Non-pigmented ciliary epithelial cell (primary cell): ENCODE measurements at places on chromosomes 2 and 18.

DNA sequence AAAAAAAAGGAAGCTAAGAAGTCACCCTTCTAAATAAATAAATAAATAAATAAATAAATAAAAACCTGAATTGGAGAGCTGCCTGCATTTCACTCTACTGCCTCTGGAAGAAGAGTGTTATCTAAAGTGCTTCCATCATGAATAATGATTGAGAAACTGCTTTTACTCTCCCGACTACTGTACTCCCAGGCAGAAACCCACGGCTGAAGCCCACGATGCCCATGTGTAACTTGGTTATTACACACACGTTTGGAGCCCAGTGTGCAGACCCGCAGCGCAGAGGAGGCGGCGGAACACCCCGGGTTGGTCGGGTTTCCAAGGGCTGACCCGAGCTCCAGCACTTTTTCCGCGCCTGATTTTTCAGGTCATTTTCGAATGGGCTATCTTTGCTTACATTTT lies 697 bp upstream of the SPATS2L start:
- DNase-seq: no peak

- DNase-seq: no peak
These were observed 7.9 kb upstream of the PDCL3 start for GRCh38 chr2:100554798-100555407.

DNA sequence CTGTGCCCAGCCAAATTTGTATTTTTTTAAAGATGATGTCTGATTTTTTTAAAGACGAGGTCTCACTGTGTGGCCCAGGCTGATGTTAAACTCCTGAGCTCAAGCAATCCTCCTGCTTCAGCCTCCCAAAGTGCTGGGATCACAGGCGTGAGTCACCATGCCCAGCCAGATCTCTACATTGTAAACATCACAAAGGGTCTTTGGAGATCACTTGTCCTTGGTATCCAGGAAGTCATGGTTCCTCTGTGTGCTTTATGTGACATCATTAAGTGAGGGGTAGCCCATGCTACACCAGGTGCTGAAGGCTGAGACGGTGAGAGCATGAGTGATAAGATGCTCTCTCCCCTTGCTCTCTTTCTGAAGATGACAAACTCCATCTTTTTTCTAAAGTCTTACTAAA lies 7.0 kb upstream of the NUP35 start:
- DNase-seq: no peak

GRCh38 chr2:54709336-54709809 lies 14.1 kb upstream of the EML6 start:
- DNase-seq: no peak

DNA sequence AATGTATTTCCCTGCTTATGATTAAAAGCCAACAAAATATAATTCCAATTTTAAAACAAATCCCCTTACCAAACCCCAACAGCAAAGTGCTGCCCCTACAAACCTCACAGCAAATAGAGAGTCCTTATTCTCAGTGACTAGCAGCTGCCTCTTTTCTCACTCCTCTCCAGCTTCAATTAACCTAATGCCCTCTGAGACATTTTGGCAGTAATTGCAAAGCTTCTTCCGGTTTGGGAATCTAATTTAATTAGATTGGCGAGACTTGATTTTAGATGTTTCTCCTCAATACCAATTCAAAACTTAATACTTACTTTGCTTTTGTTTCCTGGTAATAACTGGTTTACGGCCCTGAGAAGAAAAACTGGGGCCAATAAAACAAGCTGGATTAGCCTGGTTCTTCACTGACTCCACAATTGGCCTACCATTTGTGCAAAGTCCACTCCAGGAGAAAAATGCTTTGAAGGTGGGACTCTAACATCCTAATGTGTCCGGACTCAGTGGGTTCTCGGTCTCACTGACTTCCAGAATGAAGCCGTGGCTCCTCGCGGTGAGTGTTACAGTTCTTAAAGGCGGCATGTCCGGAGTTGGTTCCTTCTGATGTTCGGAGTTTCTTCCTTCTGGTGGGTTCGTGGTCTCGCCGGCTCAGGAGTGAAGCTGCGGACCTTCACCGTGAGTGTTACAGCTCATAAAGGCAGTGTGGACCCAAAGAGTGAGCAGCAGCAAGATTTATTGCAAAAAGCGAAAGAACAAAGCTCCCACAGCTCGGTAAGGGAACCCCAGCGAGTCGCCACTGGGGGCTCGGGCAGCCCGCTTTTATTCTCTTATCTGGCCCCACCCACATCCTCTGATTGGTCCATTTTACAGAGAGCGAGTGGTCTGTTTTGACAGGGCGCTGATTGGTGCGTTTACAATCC lies 52.8 kb downstream of the SLC35F5 start:
- DNase-seq: no peak

GRCh38 chr18:58025733-58026132 lies 18.3 kb upstream of the NEDD4L start:
- no peak for DNase-seq

DNA sequence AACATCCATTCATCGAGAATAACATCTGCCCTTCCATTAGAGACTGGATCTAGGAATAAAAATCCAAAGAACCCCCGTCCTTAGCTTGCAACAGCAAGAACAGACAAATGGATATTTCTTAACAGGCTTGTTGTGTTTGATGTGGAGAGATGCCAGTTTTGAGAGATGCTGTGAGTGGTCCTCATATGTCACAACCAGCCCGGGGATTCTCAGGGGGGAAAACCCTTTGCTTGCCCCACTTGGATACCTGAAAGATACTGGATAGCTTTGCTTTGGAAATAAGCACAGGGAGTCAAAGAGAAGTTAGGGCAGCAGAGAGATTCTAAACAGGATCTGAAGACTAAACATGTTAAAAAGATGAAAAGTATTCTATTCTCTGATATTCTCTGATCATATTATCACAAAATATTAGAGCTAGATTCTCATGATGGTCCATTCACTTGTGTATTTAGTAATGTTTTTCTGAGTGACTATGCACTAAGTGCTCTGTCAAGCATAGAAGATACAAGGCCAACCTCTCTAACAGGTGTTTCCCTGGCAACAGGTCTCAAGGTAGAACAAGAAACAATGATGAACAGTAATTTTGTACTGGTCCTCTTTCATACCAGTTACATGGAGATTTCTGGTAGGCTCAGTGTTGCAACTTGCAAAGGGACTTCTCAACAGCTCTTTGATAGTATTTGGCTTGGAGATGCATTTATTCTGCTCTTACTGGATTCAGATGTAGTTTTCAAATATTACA lies 348.2 kb downstream of the MYCN start:
- DNase-seq: no peak

DNA sequence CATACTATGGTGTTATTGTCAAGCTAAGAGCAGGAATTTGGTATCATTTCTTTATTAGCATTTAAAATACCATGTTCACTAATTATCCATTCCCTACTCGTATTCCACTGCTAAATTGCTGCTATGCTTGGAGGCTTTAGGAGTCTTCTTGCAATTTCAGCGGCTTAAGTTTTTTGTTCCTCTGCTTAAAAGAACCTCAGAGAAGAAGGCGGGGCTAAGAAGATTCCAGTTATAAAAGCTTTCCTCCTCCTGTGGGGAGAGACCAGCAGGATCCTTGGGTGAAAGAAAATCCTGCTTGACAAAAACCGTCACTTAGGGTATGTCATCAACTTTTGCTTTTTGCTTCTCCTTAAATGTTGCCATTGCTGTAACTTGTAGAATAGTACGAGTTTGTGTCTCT lies at the start of gene TRPM8:
TRPM8 (plus strand) TSS at position 258 of the 400 bp plus-strand sequence. CDS start 9,165 bp downstream, outside the sequence.
- DNase-seq: no peak

GRCh38 chr2:79876430-79876829 lies 363.6 kb downstream of the CTNNA2 start:
- DNase-seq: no peak

DNA sequence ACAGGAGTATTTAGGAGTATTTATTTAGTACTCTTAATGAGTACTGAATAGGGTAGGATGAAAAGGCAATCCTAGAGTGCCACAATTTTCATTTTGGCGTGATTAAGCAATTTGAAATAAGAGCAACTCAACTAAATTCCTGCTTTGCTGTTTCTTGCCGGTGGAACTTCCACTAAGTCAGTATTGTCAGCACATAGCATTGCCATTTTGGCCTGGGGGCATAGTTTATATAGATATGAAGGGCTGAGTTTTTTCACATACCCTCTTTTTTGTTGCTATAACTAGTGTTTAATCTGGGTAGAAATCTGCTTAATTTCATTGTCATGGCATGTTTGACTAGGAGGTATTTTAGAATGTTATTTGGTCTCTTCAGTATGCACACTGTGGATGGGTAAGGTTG lies 1.9 kb downstream of the GTF2A1L start:
- DNase-seq: no peak

DNA sequence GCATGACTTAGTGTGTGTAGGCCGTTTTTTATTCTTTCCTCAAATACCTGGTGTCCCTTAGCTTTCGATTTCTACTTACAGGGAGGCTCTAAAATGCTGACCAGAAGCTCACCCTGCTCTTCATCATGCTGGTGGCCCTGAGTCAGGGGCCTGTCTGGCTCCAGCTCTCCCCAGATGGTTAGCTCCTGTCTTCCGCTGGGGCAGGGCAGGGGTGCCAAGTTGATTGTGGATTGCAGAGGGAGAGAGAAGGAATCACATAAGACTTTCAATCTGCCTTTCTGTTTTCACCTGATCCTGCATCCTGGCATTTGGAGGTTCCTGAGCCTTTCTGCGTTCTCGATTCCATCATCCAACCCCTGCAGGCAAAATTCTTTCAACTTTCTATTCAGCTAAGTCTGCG lies 4.2 kb downstream of the CIB4 start:
- no peak for DNase-seq

GRCh38 chr2:1642993-1643619 lies 101.2 kb downstream of the PXDN start:
- DNase-seq: no peak

- DNase-seq: no peak
These were observed 126.6 kb downstream of the NOL4 start for GRCh38 chr18:34098109-34098508.

GRCh38 chr2:109337221-109337620 lies 208.2 kb downstream of the SH3RF3 start:
- DNase-seq: no peak

GRCh38 chr2:68607837-68608236 lies 35.5 kb upstream of the PROKR1 start:
- DNase-seq: no peak

DNA sequence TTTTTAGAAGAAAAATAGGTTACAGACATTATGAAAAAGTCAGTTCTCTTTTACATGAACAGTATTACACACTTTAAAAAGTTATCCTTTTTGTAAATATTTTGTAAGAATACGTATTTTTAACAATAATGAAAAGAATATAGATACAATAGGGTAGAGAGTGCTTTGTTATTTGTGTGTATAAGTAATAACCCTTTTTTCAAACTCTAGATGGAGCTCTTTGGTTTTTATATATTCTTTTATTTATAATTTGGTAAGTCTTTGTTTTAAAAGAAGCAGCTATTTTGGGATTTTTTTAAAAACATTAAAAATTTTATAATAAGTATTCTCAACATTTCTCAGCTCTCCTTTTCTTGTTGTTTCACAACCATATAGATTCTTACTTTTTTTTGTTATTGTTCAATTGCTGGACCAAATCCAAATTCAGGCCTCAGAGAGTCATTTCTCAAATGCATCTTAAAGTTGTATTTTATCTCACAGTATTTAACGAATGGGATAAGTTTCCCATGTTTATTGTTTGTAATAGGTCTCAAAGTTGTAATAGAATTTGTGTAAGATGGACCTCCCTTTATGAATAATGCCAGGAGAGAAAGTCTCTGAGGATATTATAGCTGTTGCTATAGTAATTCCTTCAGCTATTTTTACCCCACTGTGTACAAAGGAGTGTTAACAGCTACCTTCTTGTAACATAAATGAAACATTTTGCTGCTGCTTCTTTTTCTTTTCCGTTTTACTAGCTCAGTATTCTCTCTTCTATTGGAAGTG lies 46.4 kb downstream of the ACYP2 start:
- no peak for DNase-seq

- DNase-seq: no peak
These were observed 747.1 kb upstream of the FSHR start for GRCh38 chr2:49901202-49902065.

GRCh38 chr2:133802409-133803039 lies 234.3 kb upstream of the NCKAP5 start:
- no peak for DNase-seq

- DNase-seq: no peak
These were observed 90.6 kb downstream of the POU3F3 start for GRCh38 chr2:104944495-104944894.
